Urinary bladder (tissue), 4 donors: ENCODE measurements at places on chromosomes 16 and 17.

- no peak for DNase-seq
Observed at GRCh38 chr16:1992704-1993317, 3.0 kb downstream of the SYNGR3 start.

GRCh38 chr16:23539984-23540816, 16.9 kb downstream of the EARS2 start:
- no peak for DNase-seq

GRCh38 chr16:49527611-49528010, 154.0 kb downstream of the C16orf78 start:
- DNase-seq: no peak

- DNase-seq: no peak
Observed at GRCh38 chr17:82204831-82205719, 7.6 kb downstream of the CCDC57 start.

DNA sequence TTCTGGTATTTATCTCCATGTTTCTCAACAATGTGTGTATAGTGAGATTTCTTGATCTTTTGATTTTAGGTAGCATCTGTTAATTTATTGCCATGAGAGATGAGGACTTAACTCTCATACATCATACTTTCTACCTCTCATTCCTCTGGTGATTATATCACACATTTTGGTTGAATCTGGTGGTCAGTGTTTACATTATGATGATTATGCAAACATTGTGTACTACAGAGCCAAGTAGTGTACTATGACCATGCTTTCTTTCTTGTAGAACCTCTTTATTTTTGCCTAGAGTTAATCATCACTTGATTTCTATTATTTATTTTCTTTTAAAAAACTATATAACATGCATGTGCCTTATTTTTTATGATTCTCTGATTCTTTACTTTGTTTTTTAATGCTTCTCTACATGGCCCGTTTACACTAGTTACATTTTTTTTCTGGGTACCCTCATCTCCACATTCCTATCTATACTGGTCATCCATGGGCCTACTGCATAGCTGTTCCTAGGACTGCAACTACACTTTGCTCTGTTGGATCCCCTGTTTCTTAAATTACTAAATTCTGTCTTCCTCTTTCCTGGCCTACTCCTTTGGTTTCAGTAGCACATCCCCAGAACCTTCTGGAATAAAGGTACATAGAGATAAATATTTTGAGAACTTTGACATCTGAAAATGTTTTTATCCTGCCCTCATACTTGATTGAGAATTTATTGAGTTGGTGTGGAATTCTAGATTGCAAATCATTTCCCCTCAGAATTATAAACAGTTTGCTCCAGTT, 63.0 kb upstream of the LRRC37A3 start:
- DNase-seq: no peak

- no peak for DNase-seq
Observed at GRCh38 chr16:27689711-27690110, 139.8 kb downstream of the KATNIP start.

- no peak for DNase-seq
Observed at GRCh38 chr16:88931373-88931900, 45.6 kb downstream of the CBFA2T3 start.

DNA sequence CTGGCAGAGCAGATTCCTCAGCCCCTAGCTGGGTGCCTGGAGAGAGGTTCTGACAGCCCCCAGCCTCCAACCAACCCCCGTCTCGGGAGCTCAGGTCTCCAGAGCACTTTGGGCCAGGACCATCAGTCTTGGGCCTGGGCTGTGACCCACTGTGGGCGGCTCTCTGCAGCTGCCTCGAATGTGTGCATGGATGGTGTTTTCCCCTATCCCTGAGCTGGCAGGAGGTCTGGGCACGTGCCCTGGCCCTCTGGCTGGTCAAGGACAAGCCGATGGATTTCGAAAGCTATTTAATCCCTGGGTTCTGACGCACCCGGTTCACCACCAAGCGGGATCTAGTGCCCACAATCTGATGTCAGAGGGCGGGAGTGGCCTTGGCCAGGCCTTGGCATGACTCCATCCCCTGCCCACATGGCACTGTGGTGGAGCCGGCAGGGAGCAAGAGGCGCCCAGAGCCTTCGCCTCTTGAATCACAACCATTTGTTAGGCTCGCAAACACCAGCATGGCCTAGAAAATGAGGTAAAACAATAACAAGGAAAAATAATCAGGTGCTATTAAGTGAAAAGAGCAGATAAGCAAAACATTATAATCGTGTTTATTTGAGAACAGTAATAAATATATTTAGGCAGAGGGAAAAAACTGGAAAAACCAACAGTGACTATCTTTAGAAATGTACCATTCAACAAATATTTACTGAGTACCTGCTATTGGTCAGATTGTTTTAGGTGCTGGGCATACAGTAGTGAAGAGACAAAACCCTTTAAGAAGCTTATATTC, 69.3 kb upstream of the TOB1 start:
- DNase-seq: no peak

- DNase-seq: no peak
Observed at GRCh38 chr17:7977805-7978204, 24.6 kb upstream of the GUCY2D start.

DNA sequence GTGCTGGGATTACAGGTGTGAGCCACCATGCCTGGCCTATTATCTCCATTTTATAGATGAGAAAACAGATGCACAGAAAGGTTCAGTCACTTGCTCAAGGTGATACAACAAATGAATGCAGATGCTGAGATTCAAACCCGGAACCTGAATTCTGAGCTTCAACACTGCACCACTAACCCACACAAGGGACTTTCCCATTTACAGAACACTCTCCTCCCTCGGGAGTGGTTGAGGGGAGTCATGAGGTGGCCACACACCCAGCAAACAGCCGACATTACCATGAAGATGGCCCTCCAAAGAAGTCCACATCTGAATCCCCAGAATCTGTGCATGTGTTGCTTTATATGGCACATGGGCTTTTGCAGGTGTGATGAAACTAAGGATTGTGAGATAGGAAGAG, 9.1 kb downstream of the BCL7C start:
- DNase-seq: no peak

GRCh38 chr17:78375401-78376151, 2.9 kb upstream of the PGS1 start:
- DNase-seq: no peak

DNA sequence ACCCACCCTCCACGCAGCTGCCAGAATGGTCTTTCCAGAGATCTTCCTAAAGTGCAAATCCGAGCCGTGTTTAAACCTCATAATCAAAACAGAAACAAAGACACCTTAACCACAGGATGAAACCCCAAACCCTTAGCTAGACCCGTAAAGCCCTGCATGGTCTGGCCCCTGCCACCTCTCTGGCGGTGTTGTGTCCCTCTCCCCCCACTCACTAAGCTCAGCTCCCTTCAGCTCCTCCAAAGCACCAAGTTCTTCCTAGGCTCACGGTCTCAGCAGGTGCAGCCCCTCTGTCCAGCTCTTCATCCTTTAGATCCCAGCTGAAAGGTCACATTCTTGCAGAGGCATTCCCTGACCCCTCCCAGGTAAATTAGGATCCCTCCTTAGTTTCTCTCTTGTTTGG, 4.4 kb upstream of the NXPH3 start:
- DNase-seq: no peak

DNA sequence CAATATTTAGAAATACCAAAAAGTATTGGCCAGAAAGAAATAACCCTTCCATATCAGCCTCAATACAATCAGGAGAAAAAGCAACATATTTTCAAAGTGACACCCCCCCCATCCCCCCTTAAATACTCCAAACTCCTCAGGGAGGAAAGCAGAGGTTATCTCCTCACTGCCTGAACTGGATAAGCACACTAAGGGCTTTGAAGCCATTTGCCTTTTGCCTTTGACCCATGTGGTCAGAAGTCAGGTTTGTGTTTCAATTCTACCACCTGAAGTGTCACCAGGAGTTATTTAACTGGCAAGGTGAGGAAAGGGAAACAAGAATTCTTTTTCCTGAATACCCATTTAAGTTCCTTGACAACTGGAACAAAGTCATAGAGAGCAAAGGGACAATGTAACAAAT, 3.5 kb upstream of the VEZF1 start:
- DNase-seq: no peak
